A549 (cell line): ENCODE measurements at places on chromosomes 4 and X. TPM values are rescaled to one million over a fixed set of nuclear protein-coding genes. Genes with fewer than 3 reads are reported as not detected.

Gene RGN
- 0.28 TPM in 1 of 3 replicates, not detected in the others for polyA plus RNA-seq

Gene IDS
- 40.6 to 46.8 TPM (median 44.5 TPM) in 3 replicates for polyA plus RNA-seq

Gene PNCK
- polyA plus RNA-seq, result 0.13 to 0.30 TPM (median 0.25 TPM) in 3 replicates

Gene KLB
- polyA plus RNA-seq, result 0.49 to 0.57 TPM (median 0.51 TPM) in 3 replicates

Gene DCTD
- polyA plus RNA-seq, result 74.4 to 77.2 TPM (median 76.9 TPM) in 3 replicates

Gene CT55
- polyA plus RNA-seq, result not detected in 3 replicates

Gene NAP1L3
- 0.15 to 0.40 TPM (median 0.16 TPM) in 3 replicates for polyA plus RNA-seq

Gene DUSP21
- polyA plus RNA-seq, result not detected in 3 replicates

Gene CLNK
- polyA plus RNA-seq, result not detected in 3 replicates

Gene GPRIN3
- 5.8 to 6.8 TPM (median 6.4 TPM) in 3 replicates for polyA plus RNA-seq

Gene TEX13D
- polyA plus RNA-seq, result not detected in 3 replicates

Gene VCX3A
- polyA plus RNA-seq, result not detected in 3 replicates

Gene SPP1
- 176 to 226 TPM (median 198 TPM) in 3 replicates for polyA plus RNA-seq

Gene KIF4A
- polyA plus RNA-seq, result 26.5 to 29.1 TPM (median 27.9 TPM) in 3 replicates

Gene TSC22D3
- polyA plus RNA-seq, result 10.8 to 13.3 TPM (median 12.2 TPM) in 3 replicates

Gene EDA
- 0.16 to 0.26 TPM (median 0.20 TPM) in 3 replicates for polyA plus RNA-seq

Gene TSPAN7
- polyA plus RNA-seq, result 2.4 to 3.1 TPM (median 2.5 TPM) in 3 replicates

Gene BTC
- 1.5 to 1.8 TPM (median 1.6 TPM) in 3 replicates for polyA plus RNA-seq

Gene ARSH
- not detected in 3 replicates for polyA plus RNA-seq

Gene TASL
- polyA plus RNA-seq, result not detected in 3 replicates

Gene TNMD
- not detected in 3 replicates for polyA plus RNA-seq

- DNase-seq, result no peak
Observed at GRCh38 chrX:65516756-65517155, 17.8 kb downstream of the LAS1L start.

DNA sequence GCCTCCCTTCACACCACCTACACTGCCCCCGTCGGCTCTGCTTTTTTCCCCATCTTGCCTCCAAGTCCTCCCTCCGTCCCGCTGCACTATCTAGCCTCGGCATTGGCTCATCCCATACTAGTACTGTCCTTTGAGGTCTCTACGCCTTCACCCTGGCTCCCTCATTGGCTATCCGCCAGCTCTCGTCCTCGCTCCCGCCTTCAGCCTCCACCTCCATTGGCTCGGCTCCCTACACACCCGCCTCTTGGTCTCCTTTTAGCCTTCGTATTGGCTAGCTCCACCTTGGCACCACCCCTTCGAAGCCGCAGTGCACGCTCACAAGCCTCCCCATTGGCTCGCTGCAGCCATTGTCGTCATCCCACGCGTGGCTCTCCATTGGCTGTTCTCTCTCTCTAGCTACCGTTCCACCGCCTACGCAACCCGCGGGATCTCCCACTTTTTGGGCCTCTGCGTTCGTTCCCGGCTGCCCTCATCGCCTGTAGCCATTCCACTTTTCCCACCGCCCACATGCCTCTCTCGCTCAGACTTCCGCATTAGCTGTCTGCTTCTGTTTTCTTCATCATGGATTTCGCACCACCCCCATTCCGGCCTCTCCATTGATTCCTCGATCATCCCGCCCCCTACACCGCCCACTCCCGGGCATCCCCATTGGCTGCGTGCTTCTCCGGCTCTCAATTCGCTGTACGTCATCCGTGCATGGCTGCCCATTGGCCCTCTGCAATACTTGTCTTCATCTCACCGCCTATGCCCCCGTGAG is 405 bp upstream of the PPP1R3F start:
- DNase-seq, result peak; percentile 99

DNA sequence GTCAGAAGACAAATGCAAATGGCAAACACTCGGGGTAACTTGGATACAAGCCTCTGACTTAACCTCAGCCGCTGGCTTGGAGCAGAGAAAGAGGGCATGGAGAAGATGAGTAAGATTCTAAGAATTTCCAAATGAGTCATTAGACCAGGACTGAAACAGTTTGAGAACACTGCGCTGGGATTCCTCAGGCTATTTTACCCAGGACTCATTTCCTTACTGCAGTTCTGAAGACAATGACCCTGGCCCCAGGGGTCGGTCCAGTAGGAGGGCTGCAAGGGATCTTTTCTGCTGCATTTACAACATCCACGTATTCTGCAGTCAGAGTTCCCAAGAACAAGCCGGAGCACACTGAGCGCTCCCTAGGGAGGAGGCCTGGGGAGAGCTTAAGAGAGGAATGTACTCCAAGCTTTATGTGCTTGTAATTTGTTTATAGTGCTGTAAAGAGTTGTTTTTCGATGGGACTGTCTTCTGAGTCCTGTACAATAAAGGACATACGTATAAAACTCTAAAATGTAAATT is 27.3 kb upstream of the SORBS2 start:
- DNase-seq, result peak; percentile 65

GRCh38 chrX:150968862-150969720 is 14.0 kb upstream of the HMGB3 start:
- DNase-seq, result no peak

GRCh38 chr4:79653871-79654270 is 245.8 kb upstream of the GK2 start:
- DNase-seq, result no peak

DNA sequence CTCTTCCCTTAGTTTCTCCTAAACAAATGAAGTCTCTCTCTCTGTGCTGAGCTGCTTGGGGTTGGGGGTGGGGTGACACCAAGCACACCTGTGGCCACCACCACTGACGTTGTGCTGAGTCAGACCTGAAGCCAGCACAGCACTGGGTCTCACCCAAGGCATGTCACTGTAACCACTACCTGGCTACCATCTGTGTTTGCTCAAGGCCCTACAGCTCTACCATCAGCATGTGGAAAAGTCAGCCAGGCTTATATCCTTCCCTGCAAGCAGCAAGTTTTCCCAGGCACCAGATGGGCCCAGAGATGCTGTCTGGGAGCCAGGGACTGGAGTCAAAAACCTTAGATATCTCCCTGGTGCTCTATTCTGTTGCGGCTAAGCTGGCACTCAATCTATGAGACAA is 6.9 kb downstream of the CXCL10 start:
- no peak for DNase-seq

DNA sequence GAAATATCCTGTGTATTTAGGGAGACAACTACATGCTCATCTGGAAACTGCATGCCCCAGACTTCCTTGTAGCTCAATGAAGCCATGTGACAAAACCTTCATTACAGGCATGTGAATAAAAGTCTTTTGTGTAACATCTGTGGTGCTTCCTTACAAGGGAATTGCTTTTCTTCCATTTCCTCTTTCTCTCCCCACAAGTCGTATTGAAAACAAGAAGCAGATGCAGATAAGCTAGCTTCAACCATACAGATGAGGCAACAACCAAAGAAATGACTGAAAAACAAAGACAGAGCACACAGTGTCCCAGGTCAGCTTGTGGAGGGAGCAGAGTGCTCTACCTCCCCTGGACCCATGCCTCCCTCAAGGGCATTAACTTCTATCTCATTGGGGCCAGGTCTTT is 115.8 kb upstream of the INPP4B start:
- no peak for DNase-seq

- DNase-seq, result no peak
Observed at GRCh38 chrX:14406225-14406624, 123.1 kb upstream of the GLRA2 start.

GRCh38 chr4:76546759-76547742 is 112.0 kb downstream of the SHROOM3 start:
- no peak for DNase-seq

DNA sequence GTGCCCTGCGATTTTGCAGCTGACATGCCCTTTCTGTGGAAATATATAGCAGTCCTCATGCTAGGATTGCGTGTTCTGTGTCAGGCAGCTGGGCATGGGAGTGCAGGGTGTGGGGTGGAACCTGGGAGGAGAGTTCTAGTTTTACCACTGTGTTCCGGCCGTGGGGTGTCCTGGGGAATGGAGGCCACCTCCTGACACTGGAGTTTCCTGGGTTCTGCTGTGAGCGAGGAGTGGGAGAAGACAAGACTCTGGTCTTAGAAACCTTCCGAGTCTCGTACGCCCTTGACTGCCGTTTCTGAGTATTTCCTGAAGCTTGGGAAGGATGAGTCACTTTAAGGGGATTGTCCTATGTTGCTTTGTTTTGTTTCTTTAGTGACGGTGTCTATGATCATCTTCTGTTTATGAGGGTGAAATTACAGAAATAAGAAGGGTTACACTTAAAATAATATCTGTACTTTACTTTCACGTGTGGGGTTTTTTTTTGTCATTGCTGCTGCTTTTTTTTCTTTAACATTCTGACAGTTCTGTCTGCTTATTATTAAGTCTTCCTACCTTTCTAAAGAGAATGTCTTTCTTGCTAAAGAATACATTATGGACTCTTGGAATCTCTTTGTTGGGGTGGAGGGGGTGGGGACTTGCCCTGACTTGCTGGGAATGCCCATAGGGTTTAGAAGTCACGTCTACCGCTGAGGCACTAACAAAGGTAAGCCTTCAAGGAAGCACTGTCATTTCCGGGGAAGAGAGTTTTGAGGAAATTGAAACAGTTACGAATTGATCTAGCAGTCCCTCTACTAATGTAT is 19.1 kb downstream of the CD99 start:
- peak; percentile 88 for DNase-seq

- DNase-seq, result no peak
Observed at GRCh38 chr4:42398871-42399331, 1.6 kb downstream of the SHISA3 start.

DNA sequence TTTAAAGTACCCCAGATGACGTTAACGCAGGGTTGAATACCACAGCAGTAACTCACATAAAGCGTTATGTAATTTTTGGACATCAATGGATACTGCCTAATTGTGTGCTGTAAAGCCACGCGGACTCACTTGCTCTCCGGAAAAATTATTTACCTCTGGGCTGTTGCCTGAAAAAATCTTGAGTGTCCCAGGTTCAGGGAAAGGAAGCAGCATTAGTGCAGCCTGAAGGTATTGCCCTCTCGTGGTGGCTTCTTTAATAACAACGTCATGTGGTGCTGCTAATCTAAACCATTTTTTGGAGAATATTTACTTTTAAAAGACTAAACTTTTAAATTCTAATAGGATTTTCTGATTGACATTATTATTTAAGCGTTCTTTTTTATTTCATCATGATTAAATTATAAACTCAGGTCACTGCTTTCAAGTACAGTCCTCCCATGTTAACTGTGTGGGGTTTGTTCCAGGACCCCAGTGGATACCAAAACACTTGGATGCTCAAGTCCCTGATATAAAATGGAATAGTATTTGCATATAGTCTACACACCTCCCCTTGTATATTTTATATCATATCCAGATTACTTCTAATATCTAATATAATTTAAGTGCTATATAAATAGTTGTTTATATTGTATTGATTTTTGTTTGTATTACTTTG is 384.8 kb downstream of the FAM133A start:
- DNase-seq, result peak; percentile 5

GRCh38 chr4:101794806-101795205 is 4.3 kb downstream of the BANK1 start:
- DNase-seq, result no peak

GRCh38 chr4:25098964-25099891 is 61.0 kb downstream of the SEPSECS start:
- DNase-seq, result no peak

GRCh38 chr4:138445098-138445497 is 202.9 kb upstream of the SLC7A11 start:
- no peak for DNase-seq

GRCh38 chrX:47247206-47247998 is 14.6 kb downstream of the USP11 start:
- no peak for DNase-seq

- DNase-seq, result no peak
Observed at GRCh38 chr4:24056289-24056688, 166.4 kb upstream of the PPARGC1A start.

GRCh38 chrX:66221856-66222255 is 57.8 kb downstream of the HEPH start:
- DNase-seq, result no peak

DNA sequence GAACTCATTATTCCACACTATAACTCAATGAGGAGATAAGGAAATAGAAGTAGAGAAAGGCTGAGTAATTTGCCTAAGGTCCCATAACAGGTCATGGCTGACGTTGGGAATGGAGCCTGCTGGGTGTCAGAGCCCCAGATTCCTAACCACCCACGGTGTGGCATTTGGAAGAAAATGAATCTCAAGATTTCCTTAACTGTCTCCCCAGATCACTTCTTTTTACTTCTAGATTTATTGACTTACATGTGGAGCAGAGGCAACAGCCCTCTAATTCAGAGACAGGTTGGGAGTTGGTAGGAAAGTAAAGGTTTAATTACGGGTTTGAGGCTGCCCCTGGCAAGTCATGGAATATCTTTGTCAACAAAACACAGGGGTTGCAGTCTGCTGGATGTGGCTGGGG is 134.0 kb downstream of the ARHGAP10 start:
- no peak for DNase-seq

GRCh38 chr4:184344899-184345572 is 127.4 kb upstream of the ENPP6 start:
- no peak for DNase-seq

DNA sequence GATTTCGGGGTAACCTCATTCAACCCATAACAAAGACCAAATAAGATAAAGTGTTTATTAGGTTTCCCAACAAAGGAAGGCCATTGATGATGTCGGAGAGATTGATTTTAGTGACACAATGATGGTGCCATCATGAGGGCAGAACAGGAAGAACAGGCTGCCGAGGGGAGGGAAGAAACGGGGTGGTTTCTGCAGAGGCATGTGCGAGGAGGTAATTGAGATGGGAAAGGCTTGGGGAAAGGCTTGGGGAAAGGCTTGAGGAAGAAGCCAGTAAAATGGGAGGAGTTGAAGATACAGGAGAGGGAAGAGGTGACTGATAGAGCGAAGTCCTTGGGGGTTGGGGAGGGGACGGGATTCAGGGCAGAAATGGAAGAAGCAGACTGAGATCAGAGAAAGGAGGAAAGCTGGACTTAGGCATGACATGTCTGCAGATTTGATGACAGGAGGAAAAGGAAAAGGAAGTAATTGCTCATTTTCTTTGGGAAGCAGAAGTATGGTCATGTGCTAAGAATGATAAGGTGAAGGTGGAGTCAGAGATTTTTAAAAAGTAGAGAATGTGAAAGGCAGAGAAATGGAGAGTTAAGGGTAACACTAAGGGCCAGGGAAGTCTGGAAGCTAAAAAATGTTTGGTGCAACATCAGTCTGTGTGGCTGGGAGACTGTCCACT is 6.0 kb downstream of the HPSE start:
- peak; percentile 12 for DNase-seq

DNA sequence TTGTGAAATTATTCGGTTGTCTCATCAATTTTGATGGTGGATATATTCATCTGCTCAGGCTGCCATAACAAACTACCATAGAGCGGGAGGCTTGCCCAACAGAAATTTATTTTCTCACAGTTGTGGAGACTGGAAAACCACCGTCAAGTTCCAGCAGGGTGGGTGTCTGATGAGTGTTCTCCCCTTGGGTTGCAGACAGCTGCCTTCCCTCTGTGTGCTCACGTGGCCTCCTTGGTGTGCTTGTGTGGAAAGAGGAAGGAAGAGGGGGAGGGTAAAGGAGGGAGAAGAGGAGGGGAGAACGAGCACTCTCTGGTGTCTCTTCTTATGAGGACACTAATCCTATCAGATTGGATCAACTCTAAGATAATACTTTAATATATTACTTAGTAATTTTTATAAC is 123.8 kb upstream of the TEX13D start:
- DNase-seq, result no peak

GRCh38 chr4:148216321-148216720 is 225.9 kb downstream of the NR3C2 start:
- no peak for DNase-seq

- DNase-seq, result no peak
Observed at GRCh38 chr4:105273230-105273629, 126.6 kb downstream of the TET2 start.

- no peak for DNase-seq
Observed at GRCh38 chr4:182264139-182264752, 21.0 kb downstream of the TENM3 start.
